ENCODE measurements at places on chromosomes 1 and 21.

- no peak for DNase-seq
These were observed 26.1 kb downstream of the F3 start for GRCh38 chr1:94515296-94515947.

DNA sequence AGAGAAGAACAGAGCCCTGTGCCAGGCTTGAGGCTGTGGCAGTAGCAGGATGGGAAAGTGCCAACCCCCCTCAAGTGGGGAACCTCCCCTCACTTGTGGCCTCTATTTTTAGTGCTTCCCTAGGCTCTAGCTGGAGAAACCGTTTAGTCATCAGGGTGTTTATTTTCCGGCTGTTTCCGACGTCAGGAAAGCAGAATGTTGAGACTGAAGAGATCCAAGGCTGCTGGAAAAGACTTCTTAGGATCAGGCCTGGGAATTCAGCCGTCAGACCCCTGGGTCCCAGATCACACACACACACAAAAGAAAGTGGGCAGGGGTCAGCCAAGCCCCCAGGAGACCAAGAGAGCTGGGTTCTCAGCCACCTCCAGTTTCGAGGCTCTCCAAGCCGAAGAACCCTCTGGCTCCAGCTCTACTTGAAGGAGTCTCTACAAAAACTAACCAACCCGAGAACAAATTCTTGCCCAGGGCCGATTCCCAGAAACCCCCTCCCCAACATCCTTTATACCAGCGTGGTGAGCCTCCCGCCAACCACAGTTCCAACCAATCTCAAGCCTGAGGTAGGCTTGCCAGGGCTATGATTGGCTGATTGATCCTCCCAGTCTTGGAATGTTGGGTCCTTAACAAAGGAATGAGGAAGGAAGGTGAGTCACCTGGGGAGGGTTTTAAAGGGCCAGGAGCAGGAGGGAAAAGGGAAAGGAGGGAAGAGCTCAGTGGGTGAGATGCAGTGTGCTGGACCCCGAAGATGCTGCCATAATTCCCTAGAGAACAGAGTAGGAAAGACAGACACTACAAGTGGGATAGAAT, 2.5 kb upstream of the MEF2D start:
- DNase-seq, result no peak

DNA sequence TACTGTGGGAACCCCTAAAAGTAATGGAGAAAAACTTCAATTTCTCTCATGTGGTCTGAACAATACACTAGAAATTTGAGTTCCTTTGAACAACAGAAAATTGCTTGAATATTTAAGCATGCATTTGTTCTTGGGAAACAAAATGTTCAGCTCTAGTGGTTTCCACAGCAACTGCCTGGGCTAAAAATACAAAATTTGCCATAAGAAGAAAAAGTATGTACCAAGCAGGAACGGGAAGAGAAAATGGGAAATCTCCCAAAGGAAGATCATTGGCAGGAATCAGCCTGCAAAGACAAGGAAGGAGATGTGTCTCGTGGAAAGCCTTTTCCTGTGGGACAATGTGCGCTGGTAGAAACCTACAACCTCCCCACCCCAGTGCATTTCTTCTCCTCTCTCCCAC, 119.0 kb upstream of the DPT start:
- DNase-seq, result no peak

DNA sequence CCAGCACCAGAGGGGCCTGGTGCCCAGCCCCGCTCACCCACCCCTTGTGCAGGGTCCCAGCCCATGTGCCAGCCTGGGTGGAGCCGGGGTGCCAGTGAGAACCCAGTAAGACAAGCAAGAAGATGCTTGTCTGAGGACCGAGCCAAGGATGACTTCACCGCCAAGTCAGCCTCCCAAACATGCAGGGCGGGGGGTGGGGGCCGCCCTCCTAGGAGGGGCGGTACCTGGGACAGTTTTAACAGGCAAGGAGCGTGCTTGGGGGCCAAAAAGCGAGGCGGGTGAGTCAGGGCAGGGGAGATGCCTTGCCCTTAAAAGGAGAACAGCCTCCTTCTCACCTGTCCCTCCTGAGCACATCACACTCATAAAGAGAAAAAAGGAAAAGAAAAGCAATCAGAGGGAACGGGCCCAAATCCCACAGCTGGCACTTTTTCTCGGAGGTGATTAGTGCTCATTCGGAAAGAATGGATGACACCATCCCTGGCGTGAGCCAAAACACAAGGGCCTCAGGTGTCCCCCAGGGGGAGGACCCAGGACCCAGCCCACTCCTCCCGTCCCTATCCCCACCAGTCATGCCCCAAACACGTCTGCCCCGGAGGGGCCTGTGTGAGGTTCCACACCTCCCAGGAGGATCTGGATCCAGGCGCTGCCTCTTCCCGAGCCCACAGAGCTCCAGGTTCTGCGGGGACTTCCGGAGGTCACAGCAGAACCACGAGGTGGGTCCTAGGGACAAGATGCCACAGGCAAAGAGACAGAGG, 77.6 kb upstream of the IFFO2 start:
- DNase-seq, result no peak

GRCh38 chr1:15311122-15311822, 64.2 kb downstream of the FHAD1 start:
- no peak for DNase-seq

All from stimulated activated CD4-positive, alpha-beta T cell treated with anti-CD3 and anti-CD28 coated beads, Interleukin-4, amount 100 ng/mL, for 24 hours (primary cell).